ENCODE measurements at places on chromosomes 12 and 14.

DNA sequence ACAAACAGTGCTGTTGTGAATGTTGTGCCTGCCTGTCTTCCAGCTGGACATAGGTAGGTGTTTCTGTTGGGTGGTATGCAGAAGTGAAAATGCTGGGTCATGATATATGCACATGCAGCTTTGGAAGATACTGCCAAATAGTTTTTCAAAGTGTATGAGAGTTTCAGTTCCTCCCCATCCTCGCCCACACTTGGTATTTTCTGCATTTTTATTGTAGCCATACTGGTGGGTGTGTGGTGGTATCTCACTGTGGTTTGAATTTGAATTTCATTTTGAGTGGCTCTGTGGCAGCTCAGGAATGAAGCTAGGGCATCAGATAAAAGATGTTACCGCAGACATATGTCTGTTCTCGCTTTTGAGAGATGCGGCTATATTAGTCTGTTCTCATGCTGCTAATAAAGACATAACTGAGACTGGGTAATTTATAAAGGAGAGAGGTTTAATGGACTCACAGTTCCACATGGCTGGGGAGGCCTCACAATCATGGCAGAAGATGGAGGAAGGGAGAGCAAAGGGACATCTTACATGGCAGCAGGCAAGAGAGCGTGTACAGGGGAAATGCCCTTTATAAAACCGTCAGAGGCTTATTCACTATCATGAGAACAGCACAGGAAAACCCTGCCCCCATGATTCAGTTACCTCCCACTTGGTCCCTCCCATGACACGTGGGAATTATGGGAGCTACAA lies 183.1 kb downstream of the CAND1 start:
- DNase-seq = peak; percentile 52

- DNase-seq = no peak
Measured at GRCh38 chr14:88430976-88431375, 45.5 kb downstream of the SPATA7 start.

DNA sequence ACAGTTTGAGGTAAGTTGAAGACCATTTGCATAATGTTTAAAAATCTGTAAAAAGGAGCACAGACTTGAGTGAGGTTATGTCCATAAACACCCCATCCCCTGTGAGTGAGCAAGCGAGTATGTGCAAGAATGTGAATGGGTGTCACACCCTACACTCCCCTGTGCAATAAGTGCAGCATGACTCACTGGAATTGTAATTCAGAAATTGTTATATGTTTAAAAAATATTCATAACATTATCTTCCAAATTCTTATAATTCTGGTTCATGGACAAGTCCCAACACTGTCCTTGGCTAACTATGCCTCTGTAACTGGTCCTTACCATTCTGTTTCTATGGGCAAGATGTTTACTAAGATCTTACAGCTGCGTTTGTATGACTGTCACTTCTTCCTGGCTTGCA lies 207.8 kb upstream of the FAR2 start:
- DNase-seq = no peak

GRCh38 chr12:40635141-40635731 lies 57.0 kb upstream of the CNTN1 start:
- DNase-seq = no peak

DNA sequence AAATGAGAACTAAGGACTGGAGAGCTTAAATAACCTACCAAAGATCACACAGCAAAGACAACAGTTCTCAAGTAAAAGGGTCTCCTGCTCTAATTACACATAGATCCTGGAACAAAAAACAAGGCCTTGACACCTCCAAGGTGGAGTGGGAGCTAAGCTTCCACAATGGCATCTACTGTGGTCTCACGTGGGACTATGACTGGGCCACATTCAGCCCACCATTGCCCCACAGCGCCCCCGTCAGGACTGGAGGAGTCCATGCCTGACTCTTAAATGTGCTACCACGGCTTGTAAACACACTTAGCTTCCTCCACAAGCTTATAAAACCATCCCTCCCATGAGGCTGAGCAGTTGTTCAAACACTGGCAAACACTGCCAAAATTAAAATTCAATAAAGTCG lies 88.5 kb downstream of the GCH1 start:
- DNase-seq = no peak

GRCh38 chr14:94969766-94970165 lies 187.6 kb downstream of the DICER1 start:
- no peak for DNase-seq

DNA sequence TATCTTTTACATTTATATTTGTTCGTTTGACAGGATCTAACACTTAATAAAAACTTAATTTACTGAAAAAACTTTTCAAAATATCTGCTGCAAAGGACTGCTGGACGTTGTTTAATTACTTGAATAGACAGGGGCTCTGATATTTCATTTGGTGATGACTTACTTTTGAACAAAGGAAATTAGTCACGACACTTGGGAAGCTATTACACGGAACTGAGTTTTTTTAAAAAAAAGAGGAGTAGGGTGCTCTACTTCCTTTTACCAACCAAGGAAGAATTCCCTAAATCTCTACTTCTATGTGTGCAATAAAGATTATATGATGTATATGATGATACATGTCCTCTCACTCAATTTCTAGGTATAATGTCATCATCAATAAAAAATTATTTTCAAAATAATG lies 4.7 kb downstream of the FGD6 start:
- DNase-seq = peak; percentile 76

- DNase-seq = no peak
Measured at GRCh38 chr12:52975820-52976573, 27.1 kb downstream of the KRT18 start.

GRCh38 chr14:38874721-38875120 lies 228.3 kb downstream of the SEC23A start:
- no peak for DNase-seq

DNA sequence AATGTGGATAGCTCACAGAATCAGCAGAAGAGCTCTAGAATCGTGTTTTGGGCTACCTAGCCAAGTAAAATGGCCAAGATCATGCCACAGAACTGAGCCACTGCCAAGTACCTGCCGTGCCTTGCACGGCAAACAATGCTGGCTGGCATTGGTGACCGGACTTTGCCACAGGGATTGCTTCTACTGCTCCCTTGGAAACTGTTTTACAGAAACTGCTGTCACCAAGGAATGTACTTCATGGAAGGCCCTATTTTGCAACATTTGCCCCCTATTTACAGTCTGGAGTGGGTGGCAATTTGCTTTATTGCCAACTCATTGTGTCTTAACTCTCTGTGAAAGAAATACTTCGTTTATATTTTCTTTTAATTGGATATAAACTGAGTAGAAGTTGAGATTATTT lies 49.0 kb downstream of the BORCS5 start:
- no peak for DNase-seq

DNA sequence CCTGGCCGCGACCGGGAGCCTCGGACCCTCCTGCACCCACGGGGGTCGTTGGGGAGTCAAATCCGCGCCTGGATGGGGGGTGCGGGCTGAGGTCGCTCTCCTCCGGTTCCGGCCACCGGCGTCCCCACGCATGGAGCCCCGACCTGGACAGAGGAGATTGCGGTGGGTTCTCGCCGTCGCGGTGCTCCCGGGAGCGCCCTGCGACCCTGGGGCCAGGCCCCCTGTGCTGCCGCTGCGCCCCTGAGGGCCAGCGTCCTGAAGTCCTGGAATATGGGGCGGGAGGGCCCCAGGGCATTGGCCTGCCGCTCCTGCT lies 345 bp downstream of the ASPG start:
- no peak for DNase-seq

- DNase-seq = no peak
Measured at GRCh38 chr14:97462081-97462480, 664.9 kb downstream of the VRK1 start.

DNA sequence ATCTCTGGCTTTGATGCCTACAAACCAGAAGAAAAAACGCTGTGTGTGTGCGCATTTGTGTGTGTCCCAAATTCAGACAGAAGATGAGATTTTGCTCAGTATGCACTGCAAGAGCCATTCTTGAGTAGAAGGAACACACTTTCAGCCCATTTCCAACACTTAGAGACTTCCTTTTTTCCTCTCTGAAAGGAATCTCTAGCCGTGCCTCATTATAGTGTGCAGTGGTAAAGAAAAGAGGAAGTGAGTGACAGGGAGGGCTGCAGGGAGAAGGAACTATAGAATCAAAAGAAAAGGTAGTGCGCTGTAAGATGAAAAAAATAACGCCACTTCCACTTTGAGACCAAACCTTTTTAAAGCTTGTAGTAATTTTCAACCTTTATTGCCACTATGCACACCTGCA lies 1400.9 kb upstream of the FLRT2 start:
- peak; percentile 41 for DNase-seq

DNA sequence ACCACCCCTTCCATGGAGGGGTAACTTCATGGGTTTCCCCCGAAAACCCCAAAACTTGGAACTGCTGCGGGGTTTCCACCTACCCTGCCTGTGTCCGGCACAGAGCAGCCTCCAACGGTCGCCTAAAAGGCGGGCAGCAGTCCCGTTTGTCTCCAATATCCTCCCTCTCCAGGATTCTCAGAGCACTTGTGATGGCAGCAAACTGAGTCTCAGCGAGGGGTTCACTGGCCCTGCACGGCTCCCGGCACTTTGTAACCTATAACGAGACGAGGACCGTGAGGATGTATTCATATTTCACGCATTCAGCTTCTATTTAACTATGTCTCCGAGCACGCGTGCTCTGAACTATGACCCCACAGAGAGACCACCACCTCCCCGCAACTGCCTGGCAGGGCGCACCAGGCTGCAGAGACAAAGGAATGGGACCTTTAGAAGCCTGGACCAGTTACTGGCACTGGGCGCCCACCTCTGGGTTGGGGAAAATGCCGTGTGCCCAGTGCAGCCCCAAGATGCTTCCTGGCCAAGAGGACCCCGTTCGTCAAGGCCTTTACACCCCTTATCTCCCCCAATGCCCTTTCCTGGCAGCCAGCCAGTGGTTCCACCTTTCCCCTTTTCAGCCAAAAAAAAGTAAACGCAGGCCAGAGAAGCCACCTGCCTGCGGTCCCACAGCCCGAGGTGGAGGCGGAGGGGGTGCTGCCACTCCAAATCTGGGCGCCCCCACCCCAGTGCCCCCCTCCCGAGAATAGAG lies 173.1 kb upstream of the RTL1 start:
- no peak for DNase-seq

- DNase-seq = no peak
Measured at GRCh38 chr12:123916729-123917128, 55.9 kb downstream of the CCDC92 start.

GRCh38 chr12:45872446-45872845 lies 117.9 kb downstream of the SCAF11 start:
- no peak for DNase-seq

DNA sequence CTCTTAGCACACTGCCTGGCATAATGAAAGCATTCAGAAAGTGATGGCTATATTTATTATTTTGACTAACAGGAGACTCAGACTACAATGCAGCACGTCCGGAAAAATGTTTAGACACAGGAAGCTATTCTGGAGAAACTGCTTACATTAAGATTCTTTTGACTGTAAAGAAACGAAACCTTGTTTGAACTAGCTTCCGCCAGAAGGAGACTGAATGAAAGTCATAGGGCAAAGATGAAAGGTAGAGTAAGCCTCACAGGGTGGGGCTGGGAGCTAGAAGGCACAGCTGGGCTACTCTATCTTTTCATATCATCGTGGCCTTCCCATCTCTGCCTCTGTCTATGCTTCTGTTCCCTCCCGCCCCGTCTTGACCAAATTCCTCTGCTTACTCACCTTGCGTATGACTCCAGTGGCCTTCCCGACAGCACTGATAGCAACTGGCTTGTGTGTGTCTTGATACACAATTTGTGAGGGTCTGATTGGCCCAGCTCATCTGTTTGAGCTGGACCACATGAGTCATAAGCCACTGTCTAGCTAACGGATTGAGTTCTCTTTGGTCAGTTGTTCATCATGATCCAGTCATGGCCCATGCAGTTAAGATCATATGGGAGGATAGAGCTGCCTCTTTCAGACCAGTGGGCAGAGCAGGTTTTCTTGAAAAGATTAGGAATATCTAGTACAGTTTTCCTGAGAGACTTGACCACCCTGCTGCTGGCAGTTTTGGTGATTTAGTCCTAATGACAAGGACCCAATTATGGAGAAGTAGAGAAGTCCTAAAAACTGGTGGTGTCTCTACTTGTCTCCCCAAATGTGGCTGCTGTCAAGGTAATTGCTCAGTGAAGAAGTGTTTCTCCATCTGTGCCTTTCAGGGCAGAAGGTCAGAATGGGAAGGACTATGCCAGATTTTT lies 151.5 kb upstream of the SLC38A2 start:
- DNase-seq = peak; percentile 3

DNA sequence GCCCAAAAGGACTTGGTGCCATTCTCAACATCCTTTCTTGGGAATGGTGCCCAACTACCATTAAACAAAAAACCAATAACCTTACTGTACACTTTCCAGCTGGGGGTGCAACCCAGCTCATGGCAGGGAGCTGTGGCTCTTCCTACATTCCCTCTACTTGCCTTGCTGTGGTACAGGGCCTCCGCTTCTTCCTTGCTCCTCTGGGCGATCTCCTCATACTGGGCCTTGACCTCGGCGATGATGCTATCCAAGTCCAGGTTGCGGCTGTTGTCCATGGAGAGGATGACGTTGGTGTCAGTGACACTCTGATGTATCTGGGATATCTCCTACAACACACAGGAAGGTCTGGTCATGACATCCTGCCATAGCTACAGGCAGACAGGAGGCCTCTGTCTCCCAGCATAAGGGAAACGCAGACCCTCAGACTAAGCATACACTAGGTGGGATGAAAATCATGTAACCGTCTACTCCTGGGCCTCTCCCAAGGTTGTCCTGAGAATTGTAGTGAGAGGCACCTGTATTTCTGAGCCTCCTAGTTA lies 3.9 kb downstream of the KRT2 start:
- DNase-seq = no peak

- no peak for DNase-seq
Measured at GRCh38 chr14:89654998-89655397, 238.0 kb upstream of the FOXN3 start.

DNA sequence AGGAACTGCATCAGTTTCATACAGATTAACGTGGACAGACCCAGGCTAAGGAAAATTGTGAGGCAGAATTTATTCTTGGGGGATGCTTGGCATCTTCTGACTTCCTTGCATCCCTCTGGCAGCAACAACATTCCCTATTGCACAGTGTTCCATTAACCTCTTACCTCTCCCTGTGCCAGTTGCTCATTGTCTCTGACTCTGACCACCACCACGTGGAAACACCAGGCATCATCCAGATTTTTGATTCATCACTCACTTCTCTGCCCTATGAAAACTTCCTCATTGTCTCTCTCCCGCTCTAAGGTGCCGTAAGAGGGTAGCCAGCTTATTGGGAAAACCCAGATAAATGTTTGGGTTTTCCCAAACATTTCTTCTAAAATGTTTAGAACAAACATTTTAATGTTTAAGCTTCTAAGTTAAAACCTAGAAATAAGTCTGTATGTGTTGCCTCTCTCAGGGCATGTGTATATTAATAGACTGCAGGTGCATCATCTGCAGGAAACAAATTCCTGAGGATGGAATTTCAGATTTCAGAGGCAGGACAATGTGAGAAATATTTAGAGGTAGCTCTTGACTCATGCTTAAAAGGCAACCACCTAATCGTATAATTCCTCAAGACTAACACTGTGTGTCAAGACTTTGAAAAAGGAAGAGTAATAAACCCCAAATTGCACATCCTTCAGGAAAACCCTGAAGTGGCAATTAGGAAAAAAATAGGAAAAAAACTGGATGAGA lies 64.5 kb upstream of the SLC35F4 start:
- no peak for DNase-seq

- DNase-seq = no peak
Measured at GRCh38 chr12:119201789-119202543, 23.2 kb downstream of the HSPB8 start.
